ENCODE measurements at places on chromosomes 12 and 14.
A peak's percentile ranks its signal among the peaks of the same experiment; 100 is the strongest.

GRCh38 chr12:74535536-74535935, 2.1 kb upstream of the ATXN7L3B start:
- DNase-seq, result no peak

GRCh38 chr14:93034671-93034994, 81.1 kb downstream of the ITPK1 start:
- no peak for DNase-seq

DNA sequence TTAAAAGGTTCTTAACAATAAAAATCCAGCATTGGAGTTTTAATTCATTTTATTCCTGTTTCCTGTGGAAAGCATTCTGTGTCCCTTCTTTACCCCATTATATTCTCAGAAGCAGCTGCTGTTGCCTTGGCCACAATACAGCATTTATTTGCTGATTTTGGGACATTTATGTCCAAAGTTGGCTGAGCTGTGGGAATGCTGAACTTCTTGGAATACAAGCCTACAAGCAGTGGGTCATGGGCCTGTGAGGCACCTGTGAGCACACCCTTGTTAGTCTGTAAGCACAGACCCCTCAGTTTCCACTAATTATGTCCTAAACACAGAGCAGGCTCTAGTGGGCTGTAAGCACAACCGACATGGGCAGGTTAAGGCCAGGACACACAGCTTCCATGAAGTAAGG, 122.2 kb upstream of the IGF1 start:
- no peak for DNase-seq

GRCh38 chr12:127179176-127179575, 1087.8 kb upstream of the TMEM132C start:
- DNase-seq, result no peak

GRCh38 chr14:42947991-42948390, 1341.3 kb downstream of the LRFN5 start:
- DNase-seq, result no peak

- no peak for DNase-seq
Measured at GRCh38 chr12:13937735-13938134, 43.7 kb downstream of the GRIN2B start.

- DNase-seq, result peak; percentile 32
Measured at GRCh38 chr12:75977952-75978671, 53.5 kb downstream of the PHLDA1 start.

DNA sequence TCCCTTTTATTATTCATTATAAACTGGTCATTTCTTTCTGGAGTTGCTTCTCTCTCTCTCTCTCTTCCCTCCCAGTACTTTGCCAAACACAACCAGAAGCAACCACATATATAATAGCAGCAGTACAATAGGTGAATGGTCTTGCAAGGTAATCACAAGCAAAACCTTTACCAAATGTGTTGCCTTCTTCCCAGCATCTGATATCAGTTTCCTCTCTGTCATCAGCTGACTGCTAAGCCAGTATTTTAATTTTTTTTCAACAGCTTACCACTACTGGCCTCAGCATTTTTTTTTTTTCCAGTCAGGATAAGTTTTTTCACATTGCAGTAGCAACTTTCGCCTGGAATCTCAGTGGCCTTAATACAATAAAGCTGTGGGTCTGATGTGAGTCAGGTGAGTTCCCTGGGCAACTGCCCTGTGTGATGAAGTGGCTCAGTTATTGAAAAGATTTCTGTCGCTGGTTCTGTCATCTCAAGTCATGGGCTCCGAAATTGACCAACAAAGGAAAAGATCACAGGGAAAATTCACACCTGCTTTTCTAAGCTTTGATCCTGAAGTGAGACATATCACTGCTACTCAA, 282.5 kb upstream of the AMIGO2 start:
- DNase-seq, result no peak

DNA sequence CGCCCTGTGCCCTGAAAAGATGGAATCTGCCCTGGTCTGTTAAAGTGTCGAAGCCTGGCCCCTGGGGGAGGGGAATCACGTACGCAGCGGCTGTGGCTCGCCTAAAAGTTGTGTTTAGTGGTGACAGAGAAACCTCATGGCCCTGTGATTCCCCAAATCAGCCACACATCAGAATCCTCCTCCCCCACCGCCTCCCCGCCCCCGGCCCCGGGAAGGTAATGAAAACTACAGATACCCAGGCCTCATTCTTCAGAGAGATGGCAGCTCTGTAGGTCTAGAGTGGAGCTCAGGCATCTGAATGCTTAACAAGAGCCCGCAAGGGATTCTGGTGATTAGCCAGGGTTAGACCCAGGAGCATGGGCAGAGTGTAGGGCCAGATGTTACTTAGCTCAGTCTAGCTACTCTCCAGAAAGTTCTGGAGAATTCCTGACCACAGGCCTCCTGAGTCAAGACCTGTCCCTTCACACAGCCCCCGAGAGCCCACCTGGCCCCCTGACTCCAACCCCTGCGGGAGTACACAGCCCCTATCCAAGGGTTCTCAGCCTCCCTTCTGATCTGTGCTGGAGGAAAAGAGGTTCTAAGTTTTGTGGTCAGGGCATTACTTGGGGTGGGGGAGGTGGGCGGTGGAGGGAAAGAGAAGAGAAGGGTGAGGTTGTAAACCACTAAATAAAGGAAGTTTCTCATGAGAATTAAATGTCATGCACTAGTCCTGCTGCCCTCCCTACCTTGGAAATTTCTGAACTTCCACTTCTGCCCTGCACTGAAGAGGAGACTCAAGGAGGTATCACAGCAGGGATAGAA, 114.8 kb downstream of the PLXNC1 start:
- DNase-seq, result no peak

- DNase-seq, result peak; percentile 27
Measured at GRCh38 chr12:41795910-41796309, 348.8 kb downstream of the GXYLT1 start.

DNA sequence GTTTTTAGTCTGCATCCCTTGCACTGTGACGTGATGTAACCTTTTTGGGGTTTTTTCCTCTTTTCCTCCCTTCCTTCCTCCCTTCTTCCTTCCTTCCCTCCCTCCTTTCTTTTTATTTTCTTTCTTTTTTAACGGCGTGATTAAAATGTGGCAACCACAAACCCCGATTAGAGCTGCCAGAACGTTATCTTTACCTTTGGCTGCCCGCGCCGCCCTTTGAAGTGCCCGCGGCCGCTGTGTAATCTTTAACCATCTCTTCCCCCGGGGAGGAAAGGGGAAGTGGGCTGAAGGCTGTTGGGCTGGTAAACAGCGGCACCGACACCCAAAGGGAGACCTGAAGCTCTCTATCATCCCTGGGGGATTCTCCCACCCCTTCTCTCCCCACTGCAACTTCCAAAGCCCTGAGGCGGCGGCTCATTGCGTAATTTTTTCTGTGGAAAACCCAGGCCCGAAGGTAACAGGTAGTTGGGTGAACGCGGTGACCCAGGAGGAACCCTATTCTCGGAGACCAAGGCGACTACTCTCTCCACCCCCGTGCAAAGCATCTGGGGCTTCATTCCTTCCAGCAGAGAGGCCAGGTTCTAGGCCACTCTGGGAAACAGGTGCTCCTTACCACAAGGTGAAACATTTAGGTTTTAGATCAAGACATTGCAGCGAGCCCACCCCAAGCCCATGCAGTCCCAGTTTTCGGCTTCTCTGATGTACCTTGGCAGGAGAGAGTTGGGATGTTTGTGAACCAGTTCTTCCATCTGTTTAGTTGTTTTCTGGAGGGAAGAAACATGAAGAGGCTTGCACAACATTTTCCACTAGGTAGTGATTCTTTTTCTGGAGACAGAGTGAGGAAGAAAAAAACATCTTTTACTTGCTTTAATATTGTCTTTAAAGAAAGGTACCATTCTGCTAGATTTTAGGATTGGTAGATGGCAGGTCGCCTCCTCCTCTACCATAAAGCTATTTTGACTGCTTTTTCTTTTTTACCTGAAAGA, 1.5 kb downstream of the LGR5 start:
- no peak for DNase-seq

DNA sequence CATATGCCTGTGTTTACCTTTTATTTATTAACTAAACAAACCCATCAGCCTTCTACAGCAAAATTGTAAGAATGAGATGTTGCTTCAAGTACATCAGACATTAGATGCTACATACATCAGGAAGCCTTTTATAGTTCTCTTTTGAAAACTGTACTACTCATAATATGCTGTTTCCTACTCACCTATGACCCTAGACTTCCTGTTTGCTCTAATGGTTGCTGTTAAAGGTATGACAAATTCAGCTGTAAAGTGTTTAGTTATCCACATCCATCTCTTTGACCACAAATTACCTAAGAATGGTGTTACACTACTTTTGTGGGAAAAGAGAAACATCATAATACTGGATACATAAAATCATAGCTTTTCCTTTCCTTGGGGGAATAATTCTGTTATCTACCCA, 220.0 kb downstream of the RAD51B start:
- no peak for DNase-seq

- DNase-seq, result no peak
Measured at GRCh38 chr12:2345902-2346301, 293.1 kb downstream of the CACNA1C start.

DNA sequence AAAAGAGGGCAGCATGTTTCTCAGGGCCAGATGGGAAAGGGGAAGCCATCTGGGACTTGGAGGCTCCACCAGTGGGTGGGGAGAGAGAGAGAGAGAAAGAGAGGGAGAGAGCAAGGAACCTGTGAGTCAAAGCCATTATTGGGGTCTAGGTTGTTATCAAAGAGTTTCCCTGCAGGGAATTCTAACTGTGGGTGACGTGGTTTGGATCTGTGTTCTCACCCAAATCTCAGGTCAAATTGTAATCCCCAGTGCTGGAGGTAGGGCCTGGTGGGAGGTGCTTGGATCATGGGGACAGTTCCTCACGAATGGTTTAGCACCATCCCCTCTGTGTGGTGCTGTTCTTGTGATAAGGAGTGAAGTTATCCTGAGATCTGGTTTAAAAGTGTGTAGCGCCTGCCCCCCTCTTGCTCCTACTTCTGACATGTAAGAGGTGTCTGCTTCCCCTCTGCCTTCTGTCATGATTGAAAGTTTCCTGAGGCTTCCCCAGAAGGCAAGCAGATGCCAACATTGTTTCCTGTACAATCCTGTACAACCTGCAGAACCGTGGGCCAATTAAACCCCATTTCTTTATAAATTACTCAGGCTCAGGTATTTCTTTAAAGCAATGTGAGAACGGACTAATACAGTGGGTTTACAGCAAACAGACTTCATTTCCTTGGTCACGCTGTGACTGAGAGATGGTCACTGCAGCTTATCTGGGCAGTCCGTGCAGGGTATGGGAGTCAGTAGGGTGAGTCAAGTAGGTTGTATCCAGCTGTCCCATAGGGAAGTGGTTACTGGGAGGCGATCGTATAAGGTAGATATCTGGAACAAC, 52.4 kb downstream of the CCDC91 start:
- DNase-seq, result no peak

GRCh38 chr12:51357374-51358047, 11.0 kb upstream of the CELA1 start:
- no peak for DNase-seq

DNA sequence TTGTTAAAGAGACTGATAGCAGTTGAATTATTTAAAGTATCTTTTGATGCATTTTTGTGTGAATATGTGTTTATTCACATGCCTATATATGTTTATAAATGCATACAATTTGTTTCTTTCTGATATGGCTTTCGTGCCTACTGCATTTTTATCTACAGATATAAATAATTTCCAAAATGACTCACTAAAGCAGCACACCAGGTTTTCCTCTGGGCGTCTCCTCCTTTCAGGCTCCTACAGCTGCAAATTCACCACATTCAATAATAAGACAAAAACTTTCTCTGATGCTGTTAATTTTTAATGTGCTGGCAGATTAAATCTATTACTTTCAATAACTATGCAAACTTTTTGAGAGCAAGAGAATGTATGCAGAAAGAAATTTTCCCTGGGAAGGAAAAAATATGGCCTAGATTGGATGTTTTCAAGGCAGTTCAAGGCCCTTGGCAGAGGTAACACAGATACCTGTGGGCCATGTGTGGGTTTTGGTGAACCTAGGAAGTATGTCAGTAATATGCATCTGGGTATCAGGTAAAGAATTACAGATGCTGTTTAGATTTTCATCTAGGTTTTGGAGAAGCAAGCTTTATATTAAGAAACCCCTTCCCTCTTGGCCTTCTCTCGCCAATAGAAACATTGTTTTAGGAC, 381.8 kb downstream of the EGLN3 start:
- no peak for DNase-seq

DNA sequence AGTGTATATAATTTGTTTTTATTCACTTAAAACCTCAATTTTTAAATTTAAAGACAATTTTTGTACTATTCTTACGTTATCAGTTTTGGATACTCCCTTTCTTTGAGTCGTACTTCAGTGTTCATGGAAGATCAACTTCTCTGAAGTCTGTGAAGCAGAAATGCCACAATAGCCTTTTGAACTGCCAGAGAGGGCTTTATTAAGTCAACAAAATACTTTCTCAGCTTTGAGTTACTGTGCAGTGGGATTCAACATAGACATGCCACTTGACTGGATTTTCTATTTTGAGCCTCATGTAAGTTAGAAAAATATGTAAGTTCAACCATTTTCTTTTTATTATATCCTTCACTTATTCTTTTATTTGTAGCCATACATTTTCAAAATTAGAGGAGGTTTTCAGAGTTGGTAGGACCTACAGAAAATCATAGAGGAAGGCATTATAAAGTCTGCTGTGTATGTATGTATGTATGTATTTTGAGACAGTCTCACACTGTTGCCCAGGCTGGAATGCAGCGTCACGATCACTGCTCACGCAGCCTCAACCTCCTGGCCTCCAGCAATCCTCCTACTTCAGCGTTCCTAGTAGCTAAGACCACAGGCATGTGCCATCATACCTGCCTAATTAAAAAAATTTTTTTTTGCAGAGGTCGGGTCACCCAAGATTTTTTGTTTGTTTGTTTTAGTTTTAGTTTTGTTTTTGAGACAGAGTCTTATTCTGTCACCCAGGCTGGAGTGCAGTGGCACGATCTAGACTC, 31.3 kb upstream of the BCAT1 start:
- no peak for DNase-seq

DNA sequence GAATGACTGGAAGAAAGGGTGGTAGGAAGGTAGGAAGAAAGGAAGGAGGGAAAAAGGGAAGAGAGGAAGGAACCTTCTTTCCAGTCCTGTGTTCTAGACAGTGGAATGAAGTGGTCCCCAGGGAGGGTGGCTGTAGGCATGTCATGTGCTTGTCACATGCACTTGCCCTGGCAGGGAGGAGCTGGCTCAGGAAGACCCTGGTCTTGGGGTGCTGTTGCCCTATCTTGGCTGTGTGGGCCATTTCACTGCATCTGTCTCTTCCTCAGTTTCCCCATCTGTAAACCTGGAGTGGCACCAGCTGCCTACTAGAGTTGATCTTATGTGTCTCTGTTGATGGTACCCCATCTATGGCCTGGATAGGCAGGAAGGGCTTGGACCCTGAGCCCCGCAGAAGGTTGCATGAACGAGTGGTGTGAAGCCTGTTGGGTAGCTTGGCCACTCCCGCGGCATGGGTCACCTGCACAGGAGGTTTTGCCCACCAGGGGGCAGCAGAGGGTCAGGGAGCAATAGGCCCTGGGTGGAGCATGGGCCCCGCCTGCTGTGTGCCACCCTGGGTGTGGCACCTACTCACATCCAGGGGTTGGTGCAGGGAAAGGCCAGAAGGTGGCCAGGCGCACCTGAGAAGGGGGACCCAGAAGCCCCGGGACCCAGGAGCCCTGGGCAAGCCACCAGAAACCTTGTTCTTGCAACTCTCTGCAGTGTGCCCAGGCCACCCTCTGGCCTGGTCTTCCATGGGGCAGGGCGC, 25.1 kb downstream of the MEG3 start:
- no peak for DNase-seq

All from HAP-1 (cell line).